Activated naive CD8-positive, alpha-beta T cell treated with anti-CD3 and anti-CD28 coated beads, Interleukin-2, amount 10 ng/mL, durations not matched to agents 7 days and 5 days (primary cell): ENCODE measurements at places on chromosomes 7 and 10. TPM values are rescaled to one million over a fixed set of nuclear protein-coding genes. Genes with fewer than 3 reads are reported as not detected.
A peak's percentile ranks its signal among the peaks of the same experiment; 100 is the strongest.

UBTD1 gene
- total RNA-seq: 1.4 TPM

DMTF1 gene
- 137 TPM for total RNA-seq

GRCh38 chr7:7922684-7923385 lies 45.8 kb upstream of the GLCCI1 start:
- peaks cover 5% of the 10 kb centered on the region for H3K36me3 ChIP-seq
- H3K27me3 ChIP-seq: no peaks in the 10 kb centered on the region
- no peak overlapping the region for H3K27ac ChIP-seq
- no peak for DNase-seq

COL28A1 gene
- not detected for total RNA-seq

SEMA4G gene
- 1.2 TPM for total RNA-seq

NT5C2 gene
- 68.9 TPM for total RNA-seq

GRCh38 chr7:112481833-112482670 lies 1.3 kb downstream of the LSMEM1 start:
- no peak overlapping the region for H3K27ac ChIP-seq
- no peak overlapping the region for H3K4me3 ChIP-seq
- DNase-seq: no peak
- no peaks in the 10 kb centered on the region for H3K27me3 ChIP-seq
- H3K36me3 ChIP-seq: peaks cover 12% of the 10 kb centered on the region

DNA sequence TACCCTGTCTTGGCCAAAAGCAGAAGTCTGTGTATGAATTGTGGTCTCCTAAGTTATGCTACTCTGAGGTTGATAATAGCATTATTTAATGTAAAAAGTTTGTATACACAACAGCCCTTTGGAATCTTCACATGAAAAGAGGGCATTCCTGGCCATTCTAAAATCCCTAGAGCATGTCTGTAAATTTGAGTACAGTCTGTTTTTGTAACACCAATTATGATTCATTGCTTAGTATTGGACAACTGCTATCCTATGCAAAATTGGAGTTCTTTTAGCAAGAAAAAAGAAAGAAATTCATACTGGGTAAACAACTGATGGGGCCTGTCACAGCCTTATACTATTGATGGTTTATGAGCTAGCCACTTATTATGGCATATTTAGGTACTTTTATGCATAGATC lies 10.2 kb downstream of the CUTC start:
- H3K4me3 ChIP-seq: no peak overlapping the region
- peaks cover 70% of the 10 kb centered on the region for H3K36me3 ChIP-seq

- no peaks in the 10 kb centered on the region for H3K27me3 ChIP-seq
- peak overlapping the region; percentile 83 for H3K4me3 ChIP-seq
- H3K4me1 ChIP-seq: peaks cover 32% of the 10 kb centered on the region
- no peak for DNase-seq
Observed at GRCh38 chr7:39733881-39734632, 110.7 kb downstream of the RALA start.

DNA sequence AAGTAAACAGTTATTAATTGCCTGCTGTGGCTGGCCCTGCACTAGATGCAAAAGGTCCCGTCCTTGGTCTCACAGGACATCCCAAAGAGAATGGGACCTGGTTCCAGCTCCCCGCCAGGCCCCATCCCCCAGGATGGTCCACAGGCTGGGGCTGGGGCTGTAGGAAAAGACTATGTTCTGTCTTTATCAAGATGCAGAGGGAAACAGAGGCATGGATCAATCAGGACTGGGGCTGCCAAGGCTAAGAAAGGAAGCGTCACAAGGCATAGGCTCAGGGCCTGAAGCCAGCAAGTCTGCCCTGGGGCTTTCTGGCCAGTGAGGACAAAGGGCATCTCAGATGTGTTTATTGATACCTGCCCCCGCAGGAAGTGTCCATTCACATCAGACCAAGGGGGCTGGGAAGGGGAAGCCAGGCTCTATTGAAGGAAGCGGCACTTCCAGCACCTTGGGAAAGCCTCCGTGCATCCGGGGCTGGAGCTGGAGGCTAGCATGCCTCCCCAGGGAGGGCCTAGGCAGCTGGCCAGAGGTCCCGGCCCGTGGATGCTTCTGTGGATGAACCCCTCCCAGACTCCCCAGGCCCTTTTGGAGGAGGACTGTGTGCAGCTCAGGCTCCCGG lies 5.8 kb downstream of the VSIR start:
- peak overlapping the region; percentile 57 for H3K4me3 ChIP-seq
- DNase-seq: no peak
- H3K27me3 ChIP-seq: no peaks in the 10 kb centered on the region

- peaks cover 3% of the 10 kb centered on the region for H3K36me3 ChIP-seq
- no peak overlapping the region for H3K4me3 ChIP-seq
- DNase-seq: no peak
- peaks cover 12% of the 10 kb centered on the region for H3K4me1 ChIP-seq
- no peak overlapping the region for H3K27ac ChIP-seq
Observed at GRCh38 chr10:14611968-14612693, 162.6 kb downstream of the FAM107B start.

TFPI2 gene
- total RNA-seq: not detected

GPER1 gene
- total RNA-seq: 0.26 TPM

DNA sequence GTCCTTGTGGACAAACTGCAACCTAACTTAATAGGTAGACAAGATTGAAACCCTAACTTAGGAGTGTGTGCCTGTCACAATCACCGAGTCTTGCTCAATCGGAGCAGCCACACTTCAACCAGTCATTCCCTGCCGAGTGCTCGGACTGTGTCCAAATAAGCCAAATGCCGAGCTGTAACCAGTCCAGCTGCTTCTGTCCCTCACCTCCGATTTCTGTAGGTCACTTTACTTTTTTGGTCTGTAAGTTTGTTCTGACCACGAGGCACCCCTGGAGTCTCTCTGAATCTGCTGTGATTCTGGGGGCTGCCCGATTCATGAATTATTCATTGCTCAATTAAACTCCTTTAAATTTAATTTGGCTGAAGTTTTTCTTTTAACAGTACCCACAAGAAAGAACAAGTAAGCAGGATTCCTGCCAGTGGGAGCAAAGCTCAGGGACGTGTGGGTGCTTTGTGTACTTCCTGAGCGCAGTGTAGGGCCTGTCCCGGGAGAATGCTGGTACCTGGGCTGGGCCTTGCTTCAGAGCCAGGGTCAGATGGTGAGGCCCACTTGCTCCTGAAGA lies 140.1 kb downstream of the ACTR3B start:
- no peak for DNase-seq
- H3K36me3 ChIP-seq: no peaks in the 10 kb centered on the region

DNA sequence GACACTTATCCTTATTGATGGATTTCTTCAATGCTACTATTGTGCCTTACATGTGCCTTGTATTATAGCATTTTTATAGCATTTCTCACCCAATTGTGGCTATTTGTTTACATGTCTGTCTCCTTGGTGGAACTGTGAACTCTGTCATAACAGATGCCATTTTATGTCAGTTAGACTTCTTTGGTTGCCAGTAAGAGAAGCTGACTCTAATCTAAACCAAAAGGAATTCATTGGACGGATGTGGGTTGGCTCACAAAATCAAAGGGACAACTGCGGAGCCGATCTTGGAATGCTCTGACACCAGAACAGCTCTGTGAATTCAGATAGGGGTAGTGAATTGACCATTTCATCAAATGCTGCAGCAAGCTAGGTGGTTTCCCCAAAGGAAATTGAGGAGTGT lies 15.0 kb downstream of the GARIN1A start:
- no peaks in the 10 kb centered on the region for H3K36me3 ChIP-seq
- H3K27ac ChIP-seq: no peak overlapping the region
- no peak for DNase-seq
- no peaks in the 10 kb centered on the region for H3K27me3 ChIP-seq
- H3K4me3 ChIP-seq: no peak overlapping the region

- peak overlapping the region; percentile 79 for H3K27ac ChIP-seq
- H3K4me1 ChIP-seq: peaks cover 36% of the 10 kb centered on the region
- no peak for DNase-seq
- peaks cover 10% of the 10 kb centered on the region for H3K27me3 ChIP-seq
- peak overlapping the region; percentile 90 for H3K4me3 ChIP-seq
Observed at GRCh38 chr7:66206119-66206933, 1.2 kb downstream of the TPST1 start.

NPSR1 gene
- not detected for total RNA-seq

- peak overlapping the region; percentile 42 for H3K27ac ChIP-seq
- H3K4me3 ChIP-seq: no peak overlapping the region
- H3K27me3 ChIP-seq: no peaks in the 10 kb centered on the region
- no peak for DNase-seq
- peaks cover 43% of the 10 kb centered on the region for H3K36me3 ChIP-seq
- peaks cover 17% of the 10 kb centered on the region for H3K4me1 ChIP-seq
Observed at GRCh38 chr10:61970182-61971002, 68.9 kb downstream of the ARID5B start.

DNA sequence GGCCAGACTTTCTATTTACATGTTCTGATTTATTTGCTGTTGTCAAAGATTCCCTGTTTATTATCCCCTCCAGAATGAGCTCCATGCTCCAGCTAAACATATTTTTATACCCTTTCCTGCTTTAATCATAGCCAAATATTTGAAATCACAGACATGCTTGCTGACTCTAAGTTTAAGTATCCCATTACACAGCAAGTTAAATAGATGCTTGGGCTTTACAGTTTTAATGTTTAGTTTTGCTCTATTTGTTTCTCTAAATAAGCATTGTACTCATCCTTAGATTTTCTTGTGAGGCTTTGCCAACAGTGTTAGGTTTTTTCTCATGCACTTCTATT lies 196.8 kb downstream of the TAX1BP1 start:
- H3K27ac ChIP-seq: no peak overlapping the region
- peaks cover 1% of the 10 kb centered on the region for H3K4me1 ChIP-seq
- H3K36me3 ChIP-seq: peaks cover 2% of the 10 kb centered on the region
- no peak overlapping the region for H3K4me3 ChIP-seq
- no peaks in the 10 kb centered on the region for H3K27me3 ChIP-seq

DNA sequence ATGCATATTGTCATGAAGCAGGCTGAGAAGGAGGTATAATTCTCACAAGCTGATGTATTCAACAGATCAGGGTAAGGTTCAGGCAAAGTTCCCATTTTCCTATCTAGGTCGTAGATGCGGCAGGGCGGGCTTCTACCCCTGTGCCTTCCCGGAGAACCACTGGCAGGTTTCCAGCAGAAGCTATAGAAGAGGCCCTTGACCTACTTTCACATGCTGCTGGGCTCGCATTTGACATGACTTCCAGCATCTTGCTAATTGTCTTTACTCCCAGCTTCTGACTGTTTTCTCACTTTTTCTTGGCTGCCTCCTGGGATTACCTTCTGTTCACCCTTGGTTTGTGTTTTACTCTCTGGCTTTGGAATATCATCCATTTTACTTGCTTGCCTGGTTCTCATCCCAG lies 32.6 kb upstream of the ORC5 start:
- no peaks in the 10 kb centered on the region for H3K4me1 ChIP-seq
- H3K27me3 ChIP-seq: peaks cover 18% of the 10 kb centered on the region
- no peak overlapping the region for H3K27ac ChIP-seq

GPR22 gene
- total RNA-seq: not detected

DNA sequence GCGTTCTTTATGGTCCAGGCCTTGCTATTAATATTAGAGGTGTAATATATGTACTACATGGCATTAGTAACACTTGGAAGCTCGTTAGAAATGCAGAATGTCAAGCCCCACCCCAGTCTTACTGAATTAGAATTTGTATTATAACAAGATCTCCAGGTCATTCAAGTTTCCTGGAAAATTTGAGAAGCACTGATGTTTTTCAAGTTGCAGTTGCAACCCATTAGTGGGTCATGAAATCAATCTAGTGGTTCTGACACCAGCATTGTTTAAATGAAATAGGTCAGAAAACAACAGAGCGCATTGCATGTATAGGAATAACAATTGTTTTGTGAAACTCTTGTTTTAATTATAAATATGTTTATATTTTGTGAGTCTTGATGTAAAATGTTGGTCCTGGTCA lies 28.8 kb upstream of the MICU1 start:
- H3K4me3 ChIP-seq: no peak overlapping the region
- peaks cover 5% of the 10 kb centered on the region for H3K27me3 ChIP-seq
- H3K36me3 ChIP-seq: no peaks in the 10 kb centered on the region

DNA sequence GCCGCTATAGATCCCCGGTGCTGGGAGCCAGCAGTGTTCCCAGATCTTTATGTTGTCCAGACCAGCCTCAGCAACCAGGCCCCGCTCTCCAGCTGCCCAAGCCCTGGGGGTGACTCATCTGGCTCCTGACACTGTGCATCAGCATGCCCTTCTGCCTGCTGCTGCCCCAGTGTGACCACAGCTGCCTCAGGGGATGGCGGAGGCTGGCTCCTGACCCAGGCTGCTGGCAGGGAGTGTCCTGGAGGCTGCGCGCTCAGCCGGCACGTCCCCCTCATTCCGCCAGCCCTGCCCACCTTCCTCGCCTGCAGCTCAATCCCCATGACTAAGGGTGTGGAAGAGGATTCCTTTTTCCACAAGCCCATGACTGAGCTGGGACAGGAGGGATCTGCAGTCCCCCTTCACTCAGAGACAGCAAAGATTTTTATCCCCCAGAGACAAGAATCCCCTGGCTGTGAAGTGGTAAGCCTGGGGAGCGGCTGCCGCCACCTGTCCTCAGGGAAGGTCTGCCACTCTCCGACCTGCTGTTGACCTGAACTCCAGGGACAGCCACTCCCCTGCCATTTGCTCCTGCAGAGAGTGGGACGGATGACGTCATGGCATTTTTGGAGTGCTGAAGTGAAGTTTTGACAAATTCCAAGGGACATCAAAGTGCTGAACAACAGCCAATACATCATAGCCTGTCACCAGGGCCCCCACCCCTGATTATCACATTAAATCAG lies 182.8 kb upstream of the BMPER start:
- no peak overlapping the region for H3K4me3 ChIP-seq
- no peak overlapping the region for H3K27ac ChIP-seq

DNA sequence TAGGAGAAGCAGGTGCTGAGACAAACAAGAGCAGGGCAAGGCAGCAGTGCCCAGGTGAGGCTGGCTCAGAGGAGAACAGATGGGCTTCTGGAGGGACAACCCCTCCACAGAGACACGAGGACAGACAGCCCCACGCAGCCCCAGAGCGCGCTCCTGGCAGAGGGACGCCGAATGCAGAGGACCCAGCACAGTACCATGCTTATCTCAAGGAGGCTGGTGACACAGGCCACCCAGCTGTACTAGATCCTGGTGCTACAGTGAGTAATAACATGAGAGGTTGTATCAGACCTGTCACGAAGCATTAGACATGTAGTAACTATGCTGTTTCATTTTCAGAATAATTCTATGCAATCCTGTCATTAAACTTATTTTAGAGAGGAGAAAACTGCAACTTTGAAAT lies 60.4 kb upstream of the NCAPG2 start:
- no peaks in the 10 kb centered on the region for H3K27me3 ChIP-seq
- no peak for DNase-seq
- H3K4me3 ChIP-seq: no peak overlapping the region
- no peak overlapping the region for H3K27ac ChIP-seq
- peaks cover 29% of the 10 kb centered on the region for H3K36me3 ChIP-seq

ANKRD30A gene
- not detected for total RNA-seq

DNA sequence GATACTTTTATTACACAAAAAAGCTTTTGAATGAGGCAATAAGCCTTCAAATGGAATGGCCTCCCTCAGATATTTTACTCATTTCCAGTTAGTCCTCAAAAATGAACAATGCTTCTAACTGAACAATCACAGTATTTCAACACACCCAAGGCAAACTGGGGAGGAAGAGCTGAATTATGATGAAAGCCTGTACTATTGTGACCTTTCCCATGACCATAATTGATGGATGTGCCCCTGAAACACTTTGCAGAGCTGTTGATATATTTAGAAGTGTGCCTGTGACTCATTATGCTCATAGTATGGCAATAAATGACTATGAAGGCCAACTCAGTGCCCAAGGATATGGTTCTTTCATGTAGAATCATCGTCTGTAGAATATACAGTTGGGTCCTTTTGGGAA lies 248.1 kb downstream of the AHR start:
- no peaks in the 10 kb centered on the region for H3K4me1 ChIP-seq
- no peak for DNase-seq
- H3K4me3 ChIP-seq: no peak overlapping the region
- peaks cover 29% of the 10 kb centered on the region for H3K27me3 ChIP-seq
- H3K36me3 ChIP-seq: no peaks in the 10 kb centered on the region
